Hypothalamus (tissue), 51 donors: ENCODE measurements at places on chromosomes 12 and 14.

DNA sequence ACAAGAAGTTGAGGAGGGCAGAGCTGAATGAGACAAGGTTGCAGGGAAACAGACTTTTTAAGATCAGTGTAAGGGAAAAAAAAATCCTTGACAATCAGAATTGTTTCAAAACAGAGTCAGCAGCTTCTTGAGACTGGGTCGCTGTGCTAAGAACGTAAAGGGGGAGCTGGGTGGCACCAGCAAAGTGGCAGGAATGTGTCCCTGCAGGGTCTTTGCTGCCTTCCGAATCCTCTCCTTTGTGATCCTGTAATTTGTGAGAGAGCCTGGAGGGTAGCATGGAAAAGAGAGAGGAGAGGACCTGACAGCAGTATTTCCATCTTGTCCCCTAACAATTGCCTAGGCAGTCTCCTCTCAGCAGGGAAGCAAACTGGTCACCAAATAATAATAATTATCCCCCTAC is 472.8 kb downstream of the RGS6 start:
- no peak for DNase-seq

GRCh38 chr14:41606282-41606531 is 469 bp upstream of the LRFN5 start:
- no peak for DNase-seq

- no peak for DNase-seq
Measured at GRCh38 chr12:32505067-32505945, 105.9 kb downstream of the FGD4 start.

- no peak for DNase-seq
Measured at GRCh38 chr12:104994336-104994735, 8.2 kb downstream of the NOPCHAP1 start.

DNA sequence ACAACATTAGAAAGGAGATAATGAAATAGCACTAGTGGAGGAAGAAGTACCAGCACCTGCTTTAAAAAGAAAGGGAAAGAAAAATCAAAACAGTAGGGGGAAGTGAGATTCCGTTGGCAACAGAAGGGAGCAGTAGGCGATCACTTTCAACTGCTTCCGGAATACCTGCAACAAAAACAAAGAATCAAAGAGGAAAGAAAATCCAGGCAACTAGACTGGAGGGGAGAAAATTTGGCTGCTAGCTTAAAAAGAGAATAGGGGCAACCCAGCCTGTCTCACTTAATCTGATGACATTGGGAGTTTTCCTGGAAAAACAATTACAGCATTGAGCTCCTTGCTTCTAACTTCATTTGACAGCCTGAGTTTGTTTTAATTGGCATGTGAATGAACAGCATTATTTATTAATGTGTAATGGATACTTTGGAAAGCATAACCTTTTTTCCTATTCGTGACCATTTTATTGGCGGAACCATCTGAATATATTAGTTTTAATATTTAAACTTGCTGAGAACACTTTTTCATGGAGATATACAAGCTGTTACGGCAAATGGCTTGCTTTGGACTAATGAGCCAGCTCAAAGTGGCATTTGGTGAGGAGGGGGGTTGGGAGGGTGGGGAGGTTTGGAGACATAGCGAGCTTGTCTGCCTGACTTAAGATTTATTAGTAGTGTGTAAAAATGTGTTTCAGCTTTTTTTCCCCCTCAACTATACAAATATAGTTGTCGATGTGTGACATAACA is 2.5 kb upstream of the DACT1 start:
- no peak for DNase-seq

GRCh38 chr14:54257424-54257823 is 139.4 kb upstream of the CDKN3 start:
- no peak for DNase-seq

- DNase-seq = no peak
Measured at GRCh38 chr12:124994437-124994975, 1.1 kb downstream of the BRI3BP start.

- DNase-seq = no peak
Measured at GRCh38 chr12:27530157-27530922, 6.3 kb downstream of the PPFIBP1 start.

- no peak for DNase-seq
Measured at GRCh38 chr12:115001571-115002180, 317.7 kb upstream of the TBX3 start.

DNA sequence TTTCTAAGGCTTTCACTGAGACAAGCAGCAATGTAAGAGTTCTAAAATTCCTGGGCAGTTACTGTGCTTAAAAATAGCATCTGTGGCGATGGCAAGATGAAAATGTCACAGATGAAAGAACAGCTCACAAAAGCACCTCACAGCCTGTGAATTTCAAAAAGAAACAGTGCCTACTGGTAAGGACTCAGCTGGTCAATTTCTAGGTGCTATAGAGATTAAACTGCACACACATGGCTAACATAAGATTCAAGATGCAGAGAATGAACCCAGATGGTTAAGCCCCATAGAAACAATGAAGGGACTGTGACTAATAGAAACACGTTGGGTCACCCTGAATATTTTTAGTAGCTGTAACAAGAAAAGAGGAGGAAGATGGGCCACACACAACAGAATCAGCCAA is 12.0 kb upstream of the IL26 start:
- no peak for DNase-seq

DNA sequence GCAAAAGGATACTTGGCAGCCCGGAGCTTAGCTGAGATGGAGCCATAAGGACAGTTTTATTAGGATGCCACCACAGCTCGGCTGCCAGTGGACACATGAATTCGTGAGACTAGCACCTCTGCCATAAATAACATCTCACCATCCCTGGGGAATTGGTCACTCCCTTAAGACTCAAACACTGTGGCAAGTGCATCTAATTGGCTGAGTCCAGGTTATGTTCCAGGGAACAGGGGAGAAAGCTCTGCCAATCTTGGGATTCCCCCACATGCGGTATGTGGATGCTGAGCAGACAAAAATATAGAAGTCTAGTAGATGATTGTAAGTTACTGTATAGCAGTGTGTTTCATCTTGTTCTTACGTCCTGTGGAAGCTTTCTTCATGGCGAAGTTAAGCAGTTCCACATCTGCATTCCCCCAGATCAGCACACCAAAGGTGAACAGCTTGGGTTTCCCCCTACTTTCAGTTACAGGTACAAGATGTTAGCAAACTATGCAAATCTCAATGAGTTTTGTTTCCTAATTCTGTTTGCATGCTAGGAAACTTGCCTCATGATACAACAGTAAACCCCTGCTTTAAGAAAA is 131.1 kb downstream of the ETV6 start:
- no peak for DNase-seq

- DNase-seq = no peak
Measured at GRCh38 chr12:66899588-66899987, 220.7 kb upstream of the GRIP1 start.

DNA sequence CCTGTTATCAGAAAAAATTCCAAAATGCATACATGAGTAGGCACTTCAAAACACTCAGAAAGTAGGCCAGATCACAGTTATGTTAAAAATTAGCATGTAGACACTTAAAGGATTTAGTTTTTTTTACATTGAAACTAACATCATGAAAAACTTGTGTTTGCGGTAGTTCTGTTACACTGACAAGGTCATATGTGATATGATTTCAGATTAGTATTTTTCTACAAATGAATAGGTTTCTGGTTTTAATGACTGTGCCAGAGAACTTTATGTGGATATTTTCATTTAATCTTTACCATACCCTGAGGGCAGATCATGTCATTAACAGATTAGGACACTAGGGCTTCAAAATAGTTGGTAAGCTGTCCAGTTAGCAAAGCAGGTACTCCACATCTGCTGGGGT is 20.7 kb downstream of the YARS2 start:
- DNase-seq = no peak

DNA sequence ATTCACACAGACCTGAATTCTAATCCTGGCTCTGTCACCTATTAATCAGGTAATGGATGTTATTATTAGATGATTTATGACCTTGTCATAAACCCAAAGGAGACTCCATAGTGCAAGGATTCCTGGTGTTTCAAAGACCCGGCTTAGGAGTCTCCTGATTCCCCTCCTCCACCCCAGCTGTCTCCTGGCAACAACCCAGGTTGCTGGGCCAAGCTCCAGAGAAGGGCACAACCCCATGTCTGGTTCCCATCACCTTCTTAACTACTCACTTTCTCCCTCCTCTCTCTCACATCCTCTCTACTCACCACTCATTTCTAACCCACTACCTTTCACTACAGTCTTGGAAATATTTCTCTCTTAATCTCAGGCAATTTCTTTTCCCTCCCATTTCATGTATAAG is 41.6 kb downstream of the RHOJ start:
- no peak for DNase-seq

DNA sequence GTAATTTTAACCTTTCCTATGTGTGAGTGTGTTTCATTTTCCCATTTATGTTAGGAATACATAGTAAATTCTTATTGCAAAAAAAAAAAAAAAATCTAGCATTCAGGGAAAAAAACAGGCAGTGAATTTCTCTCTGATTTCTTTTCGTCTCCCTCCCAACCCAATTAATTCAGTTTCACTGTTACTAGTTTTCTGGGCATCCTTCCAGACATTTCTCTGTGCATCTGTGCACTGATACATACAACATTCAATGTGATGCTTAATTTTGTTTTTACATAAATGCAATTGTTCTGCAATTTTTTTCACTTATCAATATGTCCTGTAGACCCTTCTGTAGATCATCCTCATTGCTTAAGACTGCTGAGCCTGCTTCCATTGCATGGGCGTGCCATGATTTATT is 694.3 kb upstream of the TBX3 start:
- DNase-seq = no peak

DNA sequence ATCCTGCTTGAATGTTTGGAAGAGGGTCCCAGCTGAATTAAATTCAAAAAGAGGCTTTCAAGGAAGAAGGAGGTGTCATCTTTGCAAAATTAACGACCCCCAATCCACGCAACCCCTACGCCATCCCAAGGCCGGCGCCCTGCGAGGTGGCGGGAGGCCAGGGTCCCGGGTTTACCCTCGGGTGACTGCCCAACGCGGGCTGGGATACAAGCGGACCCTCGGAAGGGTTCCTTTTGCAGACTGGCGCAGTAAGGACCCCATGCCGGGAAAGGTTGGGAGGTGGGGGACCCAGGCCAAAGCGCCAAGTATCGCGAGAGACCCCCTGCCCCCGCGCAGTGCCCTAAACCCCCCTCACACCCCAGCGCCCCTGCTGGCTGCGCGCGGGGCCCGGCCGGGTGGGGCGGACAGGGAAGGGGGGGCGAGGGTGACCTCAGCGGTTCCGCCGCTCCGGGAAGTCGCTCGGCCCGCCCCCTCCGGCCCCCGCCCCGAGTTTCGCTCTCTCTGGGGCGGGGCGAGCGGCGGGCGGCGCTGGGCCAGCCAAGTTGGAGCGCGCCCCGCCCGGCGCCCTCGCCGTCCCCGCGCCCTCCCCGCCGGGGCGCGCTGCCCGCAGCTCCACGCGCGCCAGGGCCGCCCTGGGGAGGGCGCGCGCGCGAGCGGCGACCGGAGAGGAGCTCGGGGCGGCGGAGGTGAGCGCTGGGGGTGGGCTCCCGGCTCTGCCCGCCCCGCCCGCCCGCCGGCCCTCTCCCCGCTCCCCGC is 708 bp upstream of the ZBTB42 start:
- DNase-seq = no peak

- DNase-seq = no peak
Measured at GRCh38 chr12:93994721-93995120, 153.7 kb upstream of the PLXNC1 start.

- no peak for DNase-seq
Measured at GRCh38 chr12:68780731-68781130, 27.2 kb upstream of the MDM2 start.

- no peak for DNase-seq
Measured at GRCh38 chr12:51534216-51535074, 56.6 kb upstream of the SCN8A start.

GRCh38 chr12:42469355-42470175 is 120.0 kb downstream of the PRICKLE1 start:
- DNase-seq = no peak

DNA sequence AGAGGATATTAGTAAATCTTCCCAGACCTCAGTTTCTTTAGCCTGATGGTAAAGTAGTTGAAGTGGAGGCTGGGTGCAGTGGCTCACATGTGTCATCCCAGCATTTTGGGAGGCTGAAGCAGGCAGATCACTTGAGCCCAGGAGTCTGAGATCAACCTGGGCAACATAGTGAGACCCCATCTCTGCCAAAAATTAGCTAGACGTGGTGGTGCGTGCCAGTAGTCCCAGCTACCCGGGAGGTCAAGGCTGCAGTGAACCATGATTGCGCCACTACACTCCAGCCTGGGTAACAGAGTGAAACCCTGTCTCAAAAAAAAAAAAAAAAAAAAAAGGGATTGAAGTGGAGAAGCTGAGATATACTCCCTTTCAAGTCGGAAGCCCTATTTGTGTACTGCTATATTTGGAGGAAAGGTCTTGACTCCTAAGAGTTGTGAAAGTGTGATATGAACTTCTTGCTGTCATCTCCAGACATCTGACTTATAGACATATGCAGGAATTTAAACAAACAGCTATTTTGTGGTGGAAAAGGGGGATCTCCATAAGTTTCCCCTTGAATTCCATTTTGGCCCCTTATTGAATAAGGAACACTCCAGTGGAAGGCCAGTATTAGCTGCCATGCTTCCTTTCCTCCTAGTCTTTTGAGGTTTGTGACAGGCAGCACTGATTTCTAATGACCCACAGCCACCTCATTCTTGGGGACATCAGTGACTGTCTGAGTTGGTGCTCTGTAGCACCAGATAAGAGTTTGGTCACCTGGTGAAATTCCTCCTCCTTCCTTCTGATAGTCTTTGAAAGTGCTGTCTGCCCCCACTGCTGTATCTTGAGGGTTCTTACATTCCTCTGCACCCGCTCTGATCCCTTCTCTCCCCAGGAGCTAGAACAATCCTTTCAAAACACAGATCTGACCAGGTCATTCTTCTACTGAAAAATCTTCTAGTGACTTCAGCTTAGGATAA is 7.4 kb downstream of the ELK3 start:
- no peak for DNase-seq
